ENCODE measurements at places on chromosomes 1 and 21.

- DNase-seq, result no peak
Measured at GRCh38 chr1:167987174-167987573, 50.3 kb upstream of the MPC2 start.

GRCh38 chr1:53656747-53657530, 82.0 kb downstream of the GLIS1 start:
- no peak for DNase-seq

DNA sequence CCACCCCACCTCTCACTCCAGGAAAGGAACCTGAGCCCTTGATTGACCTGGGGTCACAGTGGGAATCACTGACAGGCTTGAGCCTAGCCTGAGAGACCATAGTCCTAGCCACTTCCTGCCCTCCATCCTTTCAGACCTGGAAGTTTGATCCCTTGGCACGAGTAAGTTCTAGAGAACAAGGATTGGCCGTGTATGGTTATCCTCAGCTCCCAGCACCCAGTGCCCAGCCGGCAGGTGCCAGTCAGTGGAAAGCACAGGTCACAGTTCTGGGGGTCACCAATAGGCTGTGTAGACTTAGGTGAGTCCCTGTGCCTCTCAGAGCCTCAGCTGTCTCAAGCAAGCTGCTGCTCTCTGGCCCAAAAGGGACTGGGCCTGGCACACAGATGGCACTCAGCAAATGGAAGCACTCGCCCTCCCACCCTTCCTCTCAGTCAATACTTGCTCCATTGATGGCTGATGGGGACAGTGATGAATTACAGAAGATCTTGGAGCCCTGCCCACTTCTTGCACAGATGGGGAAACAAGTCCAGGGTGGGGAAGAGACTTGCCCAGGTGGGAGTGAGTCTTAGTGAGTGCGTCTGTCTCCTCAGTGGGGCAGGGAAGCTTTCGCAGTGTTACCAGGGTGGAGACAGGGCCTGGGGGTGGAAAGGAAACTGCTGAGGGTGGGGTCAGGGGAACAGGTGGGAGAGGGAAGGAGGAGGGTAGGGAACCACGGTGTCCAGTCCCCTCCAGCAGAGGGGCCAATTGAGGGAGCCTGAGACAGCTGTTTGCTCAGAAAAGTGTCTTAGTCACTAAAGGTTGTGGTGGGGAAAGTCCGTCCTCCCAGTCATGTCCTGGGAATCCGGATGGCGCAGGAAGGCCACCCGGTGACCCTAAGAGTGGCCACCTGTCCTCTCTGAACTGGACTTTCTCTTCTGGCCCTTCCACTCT, 2.6 kb upstream of the KCNQ4 start:
- DNase-seq, result no peak

- no peak for DNase-seq
Measured at GRCh38 chr1:184617433-184618029, 137.1 kb downstream of the EDEM3 start.

DNA sequence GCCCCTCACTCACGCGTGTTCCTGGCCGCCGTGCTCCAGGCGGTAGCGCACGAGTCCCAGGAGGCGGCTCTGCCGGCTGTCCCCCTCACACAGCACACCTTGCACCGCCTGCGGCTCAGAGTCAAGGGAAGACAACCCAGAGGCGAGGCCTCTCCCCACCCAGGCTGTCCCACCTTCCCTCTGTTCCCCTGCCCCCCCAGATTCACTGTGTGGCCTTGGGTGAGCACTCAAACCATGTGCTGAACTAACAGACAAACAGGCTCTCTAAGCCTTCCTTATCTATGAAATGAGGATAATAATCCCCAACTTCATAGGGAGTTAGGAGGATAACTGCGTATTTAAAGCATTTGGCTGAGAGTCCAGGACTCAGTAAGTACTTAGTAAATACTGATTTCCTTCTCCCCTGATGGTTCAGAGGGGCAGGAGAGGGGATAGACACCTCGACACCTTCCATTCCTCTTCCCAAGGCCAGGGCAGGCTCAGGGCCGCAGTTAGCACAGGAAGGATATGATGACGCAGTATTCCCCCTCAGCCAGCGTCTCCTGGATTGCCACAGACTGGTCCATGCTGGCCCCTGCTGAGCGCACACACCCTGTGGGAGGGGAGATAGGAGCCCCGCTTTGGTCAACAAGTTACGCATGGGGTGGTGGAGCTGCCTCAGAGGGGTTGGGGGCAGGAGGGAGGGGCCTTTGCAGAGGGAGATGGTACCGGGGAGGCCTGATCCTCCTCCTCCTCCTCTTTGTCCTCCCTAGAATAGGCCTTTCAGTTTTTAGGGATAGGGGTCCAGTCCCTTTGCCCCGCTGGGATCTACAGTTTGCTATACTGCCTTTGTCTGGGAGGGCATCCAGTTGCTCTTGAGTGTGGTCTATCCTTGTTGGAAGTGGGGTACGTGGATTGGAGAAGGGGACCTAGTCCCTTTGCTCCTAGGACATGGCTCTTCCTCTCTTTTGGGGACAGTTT, 830 bp downstream of the INPP5B start:
- DNase-seq, result no peak

DNA sequence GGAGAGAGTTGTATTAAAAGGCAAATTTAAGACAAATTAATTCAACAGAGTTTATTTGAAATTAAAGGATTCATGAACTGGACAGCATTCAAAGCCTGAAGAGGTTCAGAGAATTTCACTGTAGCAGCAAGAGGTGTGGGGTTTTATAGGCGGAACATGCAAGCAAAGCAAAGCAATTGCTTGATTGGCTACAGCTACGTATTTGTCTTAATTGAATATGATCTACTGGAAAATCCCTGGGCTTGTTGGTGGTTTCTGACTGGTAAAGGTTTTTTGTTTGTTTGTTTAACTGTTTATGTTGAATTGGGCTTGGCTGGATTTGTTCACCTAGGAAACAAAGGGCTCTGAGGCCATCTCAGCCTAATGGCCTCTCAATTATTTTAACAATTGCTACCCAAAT, 61.5 kb downstream of the KCNK1 start:
- no peak for DNase-seq

DNA sequence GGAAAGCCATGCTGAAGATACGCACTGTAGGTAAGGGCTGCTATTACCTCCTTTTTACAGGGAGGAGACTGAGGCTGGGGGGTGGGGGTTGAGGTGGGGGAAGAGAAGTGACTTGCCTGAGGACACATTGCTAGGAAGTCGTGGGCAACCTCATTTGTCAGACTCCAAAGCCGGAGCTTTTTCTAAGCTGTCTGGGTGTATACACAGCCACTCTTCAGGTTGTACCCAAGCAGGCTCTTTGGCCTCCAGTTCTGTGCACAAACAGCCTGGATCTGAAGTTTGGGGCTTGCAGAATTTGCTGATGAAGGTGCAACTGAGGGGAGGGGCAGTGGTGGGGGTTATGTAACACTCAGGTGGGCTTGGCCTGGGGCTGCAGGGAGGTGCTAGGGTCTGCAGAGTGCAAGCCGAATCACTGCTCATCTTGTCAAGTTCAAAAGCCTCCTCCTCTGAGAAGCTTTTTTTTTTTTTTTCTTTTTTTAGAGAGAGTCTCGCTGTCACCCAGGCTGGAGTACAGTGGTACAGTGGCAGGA, 16.9 kb downstream of the TINAGL1 start:
- DNase-seq, result no peak

Data from stimulated activated CD8-positive, alpha-beta memory T cell treated with anti-CD3 and anti-CD28 coated beads, Interleukin-12 subunit alpha, Interleukin-12 subunit beta, amount 100 ng/mL, for 4 hours (primary cell).